ENCODE measurements at places on chromosomes 4 and X.

- DNase-seq = no peak
Measured at GRCh38 chr4:19030048-19030447, 1008.5 kb upstream of the LCORL start.

GRCh38 chr4:82687531-82687930, 111.1 kb downstream of the SCD5 start:
- DNase-seq = no peak

DNA sequence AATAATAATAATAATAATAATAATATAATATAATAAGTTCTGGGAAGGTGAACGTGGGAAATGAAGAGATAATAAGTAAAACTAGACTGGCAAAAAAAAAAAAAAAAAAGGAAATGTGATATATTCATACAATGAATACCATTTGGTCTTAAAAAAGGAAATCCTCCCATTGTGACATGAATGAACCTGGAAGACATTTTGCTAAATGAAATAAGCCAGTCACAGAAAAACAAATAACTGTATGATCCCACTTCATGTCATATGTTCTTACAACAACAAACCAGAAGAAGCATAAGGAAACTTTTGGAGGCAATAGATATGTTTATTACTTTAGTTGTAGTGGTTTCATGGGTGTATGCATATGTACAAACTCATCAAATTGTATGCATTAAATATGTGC, 63.1 kb downstream of the ATP11C start:
- no peak for DNase-seq

- DNase-seq = no peak
Measured at GRCh38 chr4:56762484-56763250, 58.8 kb downstream of the SPINK2 start.

DNA sequence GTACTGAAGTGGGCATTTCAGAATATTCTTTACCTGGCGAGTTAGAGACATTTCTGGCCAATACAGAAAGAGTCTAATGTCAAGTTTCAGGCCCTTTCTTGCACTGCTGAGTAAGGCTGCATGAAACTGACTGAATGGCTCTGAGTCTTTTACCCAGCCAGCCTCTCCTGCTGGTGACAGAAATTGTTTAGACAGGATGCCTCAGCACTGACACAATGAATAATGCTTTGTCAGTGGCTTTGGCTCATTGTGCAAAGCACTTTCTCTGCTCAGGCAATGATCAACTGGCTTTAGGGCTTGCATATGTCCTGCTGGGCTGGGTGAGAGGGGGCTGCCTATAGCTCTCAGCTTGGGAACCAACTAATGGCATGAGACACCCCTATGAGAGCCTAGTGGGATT, 45.5 kb downstream of the CLNK start:
- DNase-seq = no peak

DNA sequence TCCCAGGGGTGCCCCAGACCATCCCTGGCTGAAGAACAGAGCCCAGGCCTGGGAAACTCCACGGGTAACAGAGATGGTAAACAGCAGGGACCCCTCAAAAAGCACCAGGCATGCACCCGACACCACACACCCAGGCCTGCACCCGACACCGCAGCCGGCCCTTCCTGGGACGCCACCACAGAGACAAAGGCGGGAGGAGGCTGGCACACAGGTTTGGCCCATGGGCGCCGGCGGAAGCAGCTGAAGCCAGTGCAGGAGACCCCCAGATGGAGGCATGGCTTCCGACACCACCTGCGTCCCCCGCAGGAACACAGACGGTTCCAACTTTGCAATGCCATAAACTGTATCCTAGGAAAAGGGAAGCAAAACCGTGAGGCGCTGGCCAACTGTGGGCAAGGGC, 22.3 kb downstream of the CTBP1 start:
- no peak for DNase-seq

DNA sequence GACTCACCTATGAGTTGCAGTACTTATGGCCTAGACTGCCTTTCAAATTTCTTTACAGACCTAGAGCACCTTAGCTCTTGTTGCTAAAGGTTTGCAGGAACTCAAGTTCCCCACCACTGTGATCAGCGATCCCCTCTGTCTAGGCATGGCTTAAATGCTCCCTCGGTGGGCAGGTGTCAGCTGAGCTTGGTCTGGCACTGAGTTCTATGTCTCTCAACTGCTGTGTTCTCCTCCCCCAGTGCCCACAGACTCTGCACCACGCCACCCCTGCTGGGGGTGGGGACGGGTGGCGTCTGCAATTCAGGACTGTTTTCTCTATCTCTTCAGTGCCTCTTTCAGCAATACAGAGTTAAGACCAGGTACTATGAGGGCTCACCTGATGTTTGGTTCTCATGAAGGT, 30.5 kb downstream of the TMEM271 start:
- DNase-seq = no peak

DNA sequence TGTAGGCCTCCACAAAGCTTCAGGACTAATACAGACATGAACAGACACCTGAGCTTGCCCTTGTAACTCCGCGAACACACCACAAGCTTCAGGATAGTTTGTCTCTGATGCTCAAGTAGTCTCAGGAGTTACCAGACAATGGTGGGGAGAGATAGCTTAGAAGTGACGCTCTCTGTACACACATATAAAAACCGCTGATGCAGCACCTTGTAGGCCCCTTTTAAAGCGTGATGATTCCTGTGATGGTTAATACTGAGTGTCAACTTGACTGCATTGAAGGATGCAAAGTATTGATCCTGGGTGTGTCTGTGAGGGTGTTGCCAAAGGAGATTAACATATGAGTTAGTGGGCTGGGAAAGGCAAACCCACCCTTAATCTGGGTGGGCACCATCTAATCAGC, 78.7 kb downstream of the MAGED4 start:
- no peak for DNase-seq

Measured in stimulated activated CD8-positive, alpha-beta memory T cell treated with anti-CD3 and anti-CD28 coated beads, Interleukin-4, amount 100 ng/mL, for 4 hours (primary cell).